ENCODE measurements at places on chromosomes 2 and 18.

DNA sequence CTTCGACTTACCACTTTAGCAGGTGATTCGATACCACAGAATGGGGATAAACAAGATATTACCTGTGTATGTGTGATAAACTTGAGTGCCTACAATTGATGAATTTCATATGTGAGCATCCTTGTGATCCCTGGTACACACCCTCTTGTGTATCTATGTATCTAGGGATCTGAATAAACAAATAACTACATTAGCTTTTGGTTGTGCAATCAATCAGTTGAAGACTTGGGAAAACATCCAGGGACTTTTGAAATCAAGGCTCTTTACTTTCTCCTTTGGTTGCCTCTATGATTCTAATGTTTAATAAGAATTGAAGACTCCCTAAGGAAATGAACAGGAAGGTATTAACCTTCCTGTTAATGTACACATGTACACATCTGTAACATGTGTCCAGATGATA is 97.3 kb upstream of the DCC start:
- no peak for DNase-seq

- no peak for DNase-seq
Observed at GRCh38 chr18:57437402-57437765, 2.2 kb downstream of the ONECUT2 start.

GRCh38 chr2:203728321-203728720 is 21.9 kb downstream of the CD28 start:
- DNase-seq = no peak

DNA sequence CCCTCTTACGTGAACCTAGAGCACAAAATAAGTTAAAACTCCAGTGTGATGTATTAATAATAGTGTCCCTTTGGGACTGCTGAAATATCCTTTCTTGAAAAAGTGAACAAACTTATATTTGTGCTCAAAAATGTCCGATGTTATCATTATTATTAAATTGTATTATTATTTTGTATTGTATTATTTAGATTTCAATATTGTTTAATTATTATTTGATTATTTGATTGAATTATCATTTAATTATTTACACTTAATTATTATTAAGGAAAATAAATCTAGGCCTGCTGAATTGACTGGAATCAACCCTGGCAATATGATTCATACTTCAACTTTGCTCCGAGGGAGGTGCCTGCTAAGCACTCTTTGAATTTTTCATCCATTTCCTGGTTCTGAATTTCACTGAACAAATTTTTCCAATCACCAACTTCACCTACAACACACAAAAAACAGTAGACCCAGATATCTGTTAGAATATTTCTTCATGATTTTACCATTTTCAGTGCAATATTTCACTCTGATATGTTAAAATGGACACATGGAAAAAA is 10.9 kb upstream of the EIF2AK2 start:
- no peak for DNase-seq

GRCh38 chr2:85779641-85780315 is 26.0 kb downstream of the ATOH8 start:
- no peak for DNase-seq

DNA sequence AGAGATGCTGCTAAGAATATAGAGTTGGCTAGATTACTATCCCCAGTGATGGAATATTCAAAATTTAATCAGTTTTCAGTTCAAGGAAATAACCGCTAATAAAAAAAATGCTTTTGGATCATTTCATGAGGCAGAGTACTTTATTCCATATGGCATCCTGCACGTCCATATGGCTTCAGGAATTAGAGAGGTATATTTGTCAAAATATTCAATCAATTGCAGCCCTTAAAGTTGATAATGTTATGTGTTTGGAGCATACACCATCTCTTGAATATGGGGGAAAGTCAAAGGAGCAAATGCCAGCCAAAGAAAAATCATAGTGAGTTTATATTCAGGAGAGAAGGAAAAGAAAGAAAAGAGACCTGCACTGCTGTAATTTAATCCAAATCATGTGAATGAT is 266.4 kb downstream of the TMEM182 start:
- no peak for DNase-seq
